Hippocampal formation (tissue), 2 donors: ENCODE measurements at places on chromosomes 12 and 14.

DNA sequence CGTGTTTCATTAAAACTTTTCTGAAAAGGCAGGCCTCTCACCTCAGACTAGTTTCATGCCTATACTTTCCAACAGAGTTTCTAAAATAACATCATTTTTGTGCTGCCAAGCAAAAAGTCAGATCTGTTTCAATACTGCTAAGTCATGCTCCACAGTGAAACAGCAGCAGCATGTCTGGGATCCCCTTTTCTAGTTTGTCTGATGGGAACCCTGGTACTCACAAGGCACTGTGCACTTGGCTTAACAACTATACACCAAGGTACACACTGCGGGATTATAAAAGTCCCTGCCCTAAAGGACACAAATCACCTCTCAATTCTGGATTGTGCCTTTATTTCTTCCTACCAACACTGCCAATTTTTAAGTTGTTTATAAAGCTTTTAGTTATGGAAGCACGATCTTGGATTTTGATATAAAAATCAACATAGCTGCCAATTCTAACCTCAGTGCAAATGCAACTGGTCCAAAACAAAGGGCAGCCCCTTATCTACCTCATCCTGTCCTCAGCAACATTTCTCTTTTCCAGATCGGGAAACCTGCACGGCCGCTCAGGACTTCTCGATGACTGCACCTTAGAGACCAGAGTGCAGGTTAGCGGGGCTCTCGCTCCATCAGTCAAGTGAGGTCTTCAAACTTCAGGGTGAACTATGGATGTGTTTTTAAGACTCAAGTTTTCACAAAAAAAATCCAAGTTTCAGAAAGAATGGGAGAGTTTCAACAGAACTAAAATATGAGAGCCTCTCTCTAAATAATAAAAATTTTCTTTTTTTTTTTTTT is 1.7 kb upstream of the EIF5 start:
- no peak for DNase-seq

GRCh38 chr14:54881761-54882401 is 20.7 kb downstream of the GCH1 start:
- no peak for DNase-seq

DNA sequence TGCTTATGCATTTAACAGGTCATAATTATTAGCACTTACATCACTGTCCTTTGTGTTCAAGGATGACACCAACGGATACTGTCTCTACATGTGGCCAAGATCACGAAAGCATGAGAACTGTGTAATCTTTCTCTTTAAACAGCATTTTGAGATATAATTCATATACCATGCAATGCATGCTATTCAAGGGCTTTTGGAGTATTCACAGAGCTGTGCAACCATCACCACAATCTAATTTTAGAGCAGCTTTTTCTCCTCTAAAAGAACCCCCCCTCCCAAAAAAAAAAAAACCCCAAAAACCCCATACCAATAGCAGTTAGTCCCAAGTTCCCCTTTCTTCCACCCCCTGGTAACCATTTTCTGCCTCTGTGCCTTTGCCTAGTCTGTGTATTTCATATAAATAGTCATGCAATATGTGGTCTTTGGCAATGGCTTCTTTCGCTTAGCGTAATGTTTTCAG is 60.6 kb downstream of the SPRING1 start:
- no peak for DNase-seq

- no peak for DNase-seq
Measured at GRCh38 chr12:18206198-18206597, 55.1 kb upstream of the PIK3C2G start.

- no peak for DNase-seq
Measured at GRCh38 chr14:28280530-28280929, 486.1 kb upstream of the FOXG1 start.

GRCh38 chr14:52241087-52241793 is 26.3 kb upstream of the PTGDR start:
- DNase-seq, result no peak

GRCh38 chr14:104694991-104695659 is 5.7 kb downstream of the INF2 start:
- DNase-seq, result no peak

GRCh38 chr12:31964280-31964679 is 5.1 kb downstream of the RESF1 start:
- no peak for DNase-seq

- no peak for DNase-seq
Measured at GRCh38 chr12:10618338-10618987, 5.1 kb upstream of the MAGOHB start.

- DNase-seq, result no peak
Measured at GRCh38 chr14:75365116-75365515, 62.7 kb upstream of the JDP2 start.

- no peak for DNase-seq
Measured at GRCh38 chr12:8082808-8083100, 680 bp downstream of the NECAP1 start.

- DNase-seq, result no peak
Measured at GRCh38 chr12:89041078-89041477, 311.2 kb downstream of the DUSP6 start.

DNA sequence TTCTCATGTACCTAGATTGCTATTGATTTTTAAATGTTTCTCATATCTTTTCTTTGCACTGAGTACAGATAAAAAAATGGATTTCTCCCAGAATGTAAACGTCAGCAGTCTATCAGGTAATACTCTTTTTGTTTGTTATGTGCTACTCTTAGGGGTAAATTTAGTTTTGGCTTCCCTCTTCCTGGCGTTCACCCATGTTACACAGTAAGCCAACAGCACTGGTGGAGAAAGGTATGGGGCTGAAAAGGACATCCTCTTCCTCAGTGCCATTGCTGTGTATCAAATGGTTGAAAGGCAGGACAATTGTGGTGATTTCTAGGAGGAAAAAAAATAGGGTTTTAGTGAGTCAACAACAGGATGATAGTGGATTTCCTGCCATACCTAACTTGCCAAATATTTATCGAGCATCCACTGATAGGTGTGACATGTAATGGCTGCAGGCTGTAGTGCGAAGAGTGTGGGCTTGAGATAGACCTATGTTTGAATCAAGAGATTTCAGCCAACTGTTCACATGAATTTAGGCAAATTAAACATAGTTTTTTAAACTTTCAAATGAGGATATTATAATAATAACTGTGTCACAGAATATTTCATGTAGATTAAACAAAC is 7.5 kb downstream of the KLRF2 start:
- DNase-seq, result no peak

GRCh38 chr12:47803191-47803875 is 16.4 kb downstream of the HDAC7 start:
- DNase-seq, result no peak

- DNase-seq, result peak; percentile 11
Measured at GRCh38 chr12:30110958-30111586, 327.3 kb upstream of the TMTC1 start.

- no peak for DNase-seq
Measured at GRCh38 chr12:68435299-68435637, 103.1 kb upstream of the MDM1 start.

- DNase-seq, result no peak
Measured at GRCh38 chr14:91281346-91281745, 36.8 kb upstream of the GPR68 start.

GRCh38 chr12:46177837-46178608 is 90.8 kb downstream of the SLC38A1 start:
- no peak for DNase-seq

DNA sequence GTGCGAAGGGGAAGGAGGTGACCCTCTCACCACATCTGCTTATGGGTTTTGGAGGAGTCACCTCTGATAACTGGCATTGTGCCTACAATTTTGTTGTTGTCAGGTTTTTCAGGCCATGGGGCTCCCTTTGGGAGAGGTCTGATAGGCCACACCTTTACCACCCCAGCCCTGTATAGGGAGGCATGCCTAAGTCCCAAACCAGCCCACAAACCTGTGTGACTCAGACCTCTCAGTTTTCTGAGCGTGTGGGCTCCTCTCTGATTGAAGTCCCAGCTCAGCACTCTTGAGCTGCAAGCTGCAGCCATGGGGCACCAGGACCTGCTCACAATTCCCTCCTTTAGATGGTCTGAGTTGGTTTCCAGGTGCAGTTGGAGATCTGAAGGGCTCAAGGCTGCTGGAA is 1429.3 kb upstream of the TMEM132C start:
- no peak for DNase-seq

- no peak for DNase-seq
Measured at GRCh38 chr14:101355284-101355683, 206.0 kb upstream of the DIO3 start.

- DNase-seq, result no peak
Measured at GRCh38 chr12:106978035-106978800, 8.7 kb downstream of the MTERF2 start.

DNA sequence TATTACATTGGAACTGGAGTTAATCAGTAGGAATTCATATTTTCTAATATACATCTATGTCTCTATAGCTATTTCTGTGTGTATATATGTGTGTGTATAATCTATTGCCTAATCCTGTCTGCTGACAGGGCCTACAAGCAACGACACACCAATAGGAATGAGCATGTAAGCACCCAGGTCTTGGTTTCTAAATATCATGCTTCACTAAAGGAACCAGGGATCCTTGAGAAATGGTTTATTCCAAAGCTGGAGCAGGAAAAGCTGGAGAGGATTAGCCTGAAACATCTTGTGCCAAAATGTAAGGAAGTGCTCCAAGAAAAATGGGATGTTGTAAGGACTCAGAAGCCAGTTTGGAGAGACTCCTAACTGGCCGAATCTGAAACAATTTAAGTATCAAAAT is 29.3 kb upstream of the LGALS3 start:
- no peak for DNase-seq

- peak; percentile 11 for DNase-seq
Measured at GRCh38 chr12:85575120-85576096, 260.8 kb downstream of the RASSF9 start.

GRCh38 chr12:119328111-119328510 is 6.4 kb upstream of the CCDC60 start:
- no peak for DNase-seq

DNA sequence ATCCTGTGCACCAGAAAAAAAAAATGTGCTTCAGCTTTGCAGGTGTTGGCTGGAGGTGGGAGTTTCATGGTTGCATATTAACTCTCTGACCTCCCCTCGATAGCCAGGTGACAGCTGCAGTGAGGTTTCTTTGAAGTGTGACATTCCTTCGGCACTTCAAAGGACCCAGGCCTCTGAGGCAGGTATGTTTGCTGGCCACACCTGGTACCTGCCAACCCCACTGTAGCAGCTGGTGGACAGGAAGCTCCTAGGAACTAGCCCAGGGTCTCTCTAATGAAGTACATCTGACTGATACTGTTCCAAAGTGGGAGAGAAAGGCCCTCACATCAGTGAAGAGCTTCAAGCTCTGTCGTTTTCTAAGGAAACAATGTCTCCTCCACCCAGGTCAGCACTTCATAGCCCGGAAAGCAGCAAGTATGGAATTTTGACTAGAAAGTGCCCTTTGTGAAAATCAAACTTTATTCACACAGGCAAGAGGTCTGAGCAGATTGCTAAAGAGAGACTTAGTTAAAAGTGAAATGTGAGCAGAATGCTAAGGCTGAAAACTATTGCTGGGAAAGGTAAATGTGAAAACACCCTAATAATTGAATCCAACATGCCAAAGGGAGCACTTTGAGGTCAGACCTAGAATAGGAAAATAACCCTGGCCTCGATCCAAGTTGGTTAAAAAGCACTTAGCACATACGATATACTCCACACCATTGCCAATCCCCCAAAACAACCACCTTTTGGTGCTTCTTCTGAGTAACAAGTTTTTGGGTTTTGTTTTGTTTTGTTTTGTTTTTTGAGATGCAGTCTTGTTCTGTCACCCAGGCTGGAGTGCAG is 71.3 kb downstream of the PHLDA1 start:
- DNase-seq, result no peak

DNA sequence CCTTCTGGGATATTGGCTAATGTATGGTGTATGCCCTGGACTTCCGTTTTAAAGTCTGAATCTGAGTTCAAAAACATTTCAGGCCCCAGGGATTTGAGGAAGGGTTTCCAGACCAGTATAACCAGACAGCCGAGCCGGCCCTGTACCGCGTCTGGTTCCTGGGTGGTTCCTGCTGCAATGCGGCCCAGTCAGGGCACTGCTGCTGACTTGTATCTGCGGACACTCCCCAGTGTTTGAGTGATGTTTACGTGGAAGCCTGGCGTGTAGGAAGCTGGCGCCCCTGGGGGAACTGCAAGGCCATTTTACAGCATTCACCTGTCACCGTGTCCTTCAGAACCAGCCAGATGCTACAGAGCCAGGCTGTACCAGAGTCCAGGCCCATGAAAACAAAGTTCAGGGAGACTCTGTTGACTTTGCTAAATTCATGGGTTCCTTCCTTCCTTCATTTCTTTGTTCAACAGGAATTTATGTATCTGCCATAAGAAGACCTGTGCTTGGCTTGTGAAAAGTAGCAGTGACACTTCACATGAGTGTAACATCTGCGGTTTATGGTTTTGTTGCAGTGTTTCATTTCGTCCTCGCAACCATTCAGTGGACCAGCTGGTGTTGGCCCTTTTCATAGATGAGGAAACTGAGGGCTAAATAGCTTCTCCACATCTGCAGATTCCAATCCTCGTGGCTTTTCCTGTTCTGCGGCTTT is 16.8 kb downstream of the EML1 start:
- DNase-seq, result no peak

- no peak for DNase-seq
Measured at GRCh38 chr14:91352053-91352452, 65.6 kb downstream of the CCDC88C start.

DNA sequence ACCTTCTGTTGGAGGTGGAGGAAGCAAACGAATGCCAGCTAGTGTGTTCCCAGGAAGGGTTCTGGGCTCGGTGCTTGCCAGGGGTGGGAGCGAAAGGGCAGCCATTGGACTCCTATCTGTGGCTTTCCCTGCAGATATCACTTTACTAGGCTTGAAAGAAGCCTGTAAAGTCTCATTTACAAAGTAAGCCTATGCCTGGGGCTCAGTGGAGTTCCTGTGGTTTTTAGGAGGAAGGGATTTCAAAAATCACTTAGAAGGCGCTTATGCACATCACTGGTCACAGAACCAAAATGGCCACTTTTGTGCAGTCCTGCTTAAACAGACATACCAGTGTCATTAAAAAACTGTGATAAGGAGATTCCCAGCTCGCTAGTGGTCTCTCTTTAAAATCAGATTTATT is 22.7 kb downstream of the CLMN start:
- DNase-seq, result no peak

- no peak for DNase-seq
Measured at GRCh38 chr12:96234591-96235483, 40.7 kb downstream of the ELK3 start.

DNA sequence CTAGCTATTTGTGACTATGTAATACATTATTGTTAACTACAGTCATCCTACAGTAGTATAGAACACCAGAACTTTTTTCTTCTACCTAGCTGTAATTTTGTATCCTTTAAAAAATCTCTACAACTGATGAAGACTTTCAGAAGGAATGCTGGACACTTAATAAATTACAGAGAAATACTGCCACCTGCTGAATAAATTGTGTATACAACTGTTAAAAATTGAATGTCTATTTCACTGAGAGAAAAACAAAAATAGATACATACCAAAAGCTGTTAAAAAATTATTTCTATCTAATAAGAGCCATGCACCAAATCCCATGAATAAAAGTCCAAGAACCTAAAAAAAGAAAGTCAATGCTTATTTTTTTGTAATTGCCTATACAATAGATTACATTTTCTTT is 6.6 kb downstream of the TSPAN19 start:
- DNase-seq, result peak; percentile 68

GRCh38 chr12:80622271-80622670 is 85.2 kb upstream of the MYF6 start:
- no peak for DNase-seq

- no peak for DNase-seq
Measured at GRCh38 chr14:104638927-104639450, 34.4 kb upstream of the TMEM179 start.
